ENCODE measurements at places on chromosomes 12 and 14.

- DNase-seq, result no peak
These were observed 22.5 kb upstream of the MIA2 start for GRCh38 chr14:39211109-39211741.

GRCh38 chr12:100799770-100800169, 5.2 kb downstream of the ANO4 start:
- no peak for DNase-seq

DNA sequence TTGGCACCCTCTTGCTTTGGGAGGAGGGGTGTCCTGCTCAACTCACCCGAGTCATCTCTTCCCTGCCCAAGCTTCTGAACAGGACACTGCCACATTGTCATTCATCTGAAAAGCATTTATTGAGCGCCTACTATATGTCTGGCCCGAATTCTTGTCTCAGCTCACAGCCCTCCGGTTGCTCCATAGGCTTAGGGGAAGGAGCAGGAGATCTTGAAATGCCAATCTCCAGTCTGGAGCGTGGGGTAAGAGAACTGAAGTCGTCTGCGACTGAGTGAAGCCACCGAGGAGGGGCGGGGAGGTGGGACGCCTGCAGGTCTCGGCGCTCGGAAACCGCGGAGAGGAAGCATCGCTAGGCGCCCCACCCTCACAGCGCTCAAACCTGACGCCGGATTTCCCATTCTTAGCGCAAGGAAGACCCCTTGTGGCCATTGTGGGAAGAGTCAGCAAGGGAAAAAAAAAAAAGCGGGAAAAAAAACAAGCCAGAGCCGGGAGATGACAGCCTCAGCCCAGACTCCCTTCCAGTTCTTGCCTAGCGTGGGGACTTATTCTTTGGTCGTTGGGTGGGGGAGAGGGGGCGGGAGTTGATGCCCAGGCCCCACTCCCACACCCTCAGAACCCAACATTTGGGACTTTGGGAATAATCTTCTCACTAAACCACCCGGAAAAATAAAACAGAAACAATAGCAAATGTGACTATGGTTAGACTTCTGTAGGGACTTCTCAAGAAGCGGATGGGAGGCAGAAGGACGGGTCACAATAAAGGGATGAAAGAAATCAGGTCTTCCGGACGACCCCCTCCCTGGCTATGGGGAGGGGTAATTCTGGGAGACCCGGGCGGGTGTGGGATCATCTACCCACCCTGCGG, 28.2 kb upstream of the SMUG1 start:
- peak; percentile 79 for DNase-seq

- DNase-seq, result no peak
These were observed 61.8 kb downstream of the PIK3C2G start for GRCh38 chr12:18323159-18323558.

DNA sequence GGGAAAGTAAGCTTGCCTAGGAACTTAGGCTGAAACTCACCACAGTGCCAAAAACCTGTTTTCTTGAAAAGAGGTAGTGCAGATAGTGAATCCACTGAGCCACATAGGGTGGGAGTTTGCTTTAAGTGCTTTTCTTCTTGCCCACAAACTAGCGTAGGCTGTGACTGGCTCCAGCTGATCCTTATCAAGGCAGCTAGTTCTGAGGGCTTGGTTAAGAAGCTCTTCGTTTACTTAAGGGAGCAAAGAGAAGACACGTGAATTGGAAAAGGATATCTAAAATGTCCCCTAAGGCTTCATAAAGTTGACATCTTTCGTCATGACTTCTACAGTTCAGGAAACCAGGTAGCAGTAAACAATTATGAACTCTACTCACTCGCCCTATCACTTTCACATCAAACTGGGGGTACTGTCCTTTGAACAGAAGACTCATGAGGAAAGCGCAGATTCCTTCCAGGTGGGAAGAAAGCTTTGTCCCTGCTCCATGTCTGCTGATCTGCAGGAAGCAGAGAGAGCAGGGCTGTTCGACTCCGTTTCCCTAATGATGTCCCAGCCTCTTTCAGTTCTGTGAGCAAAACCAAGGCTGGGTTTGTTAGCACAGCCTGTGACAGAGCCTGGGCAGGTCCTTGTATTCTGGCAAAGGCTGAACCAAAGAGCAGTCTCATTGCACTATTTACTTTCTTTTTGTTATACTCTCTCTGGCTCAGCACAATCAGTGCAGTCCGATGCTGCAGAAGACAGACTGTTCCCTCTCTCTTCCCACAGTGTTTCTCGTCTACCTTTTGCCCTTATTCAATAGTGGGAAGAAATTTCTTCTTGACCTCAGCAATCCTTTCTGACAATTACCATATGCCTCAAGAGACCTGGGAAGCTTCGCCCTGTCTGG, 93.5 kb upstream of the ETV6 start:
- DNase-seq, result no peak

DNA sequence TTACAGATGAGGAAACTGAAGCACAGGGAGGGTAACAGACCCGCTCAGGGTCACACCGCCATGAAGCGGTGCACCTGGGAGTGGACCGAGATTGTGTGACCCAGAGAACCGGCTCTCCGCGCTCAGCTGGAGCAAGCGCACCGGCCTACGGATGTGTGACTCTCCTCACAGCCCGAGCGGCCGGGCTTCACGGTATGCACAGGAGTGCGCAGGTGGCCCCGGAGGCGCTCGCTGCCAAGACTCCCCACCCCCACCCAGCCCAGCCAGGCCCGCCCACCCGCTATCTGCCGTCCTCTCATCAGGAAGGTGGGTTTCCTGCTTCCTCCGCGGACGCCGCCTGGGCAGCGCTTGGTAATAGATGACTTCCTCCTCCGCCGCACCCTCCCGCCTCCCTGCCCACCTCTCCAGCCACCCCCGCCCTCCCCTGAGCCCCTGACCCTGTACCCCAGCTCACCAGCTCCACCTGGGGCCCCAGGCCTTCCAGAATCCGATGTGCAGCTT, 110.7 kb downstream of the NCOR2 start:
- no peak for DNase-seq

DNA sequence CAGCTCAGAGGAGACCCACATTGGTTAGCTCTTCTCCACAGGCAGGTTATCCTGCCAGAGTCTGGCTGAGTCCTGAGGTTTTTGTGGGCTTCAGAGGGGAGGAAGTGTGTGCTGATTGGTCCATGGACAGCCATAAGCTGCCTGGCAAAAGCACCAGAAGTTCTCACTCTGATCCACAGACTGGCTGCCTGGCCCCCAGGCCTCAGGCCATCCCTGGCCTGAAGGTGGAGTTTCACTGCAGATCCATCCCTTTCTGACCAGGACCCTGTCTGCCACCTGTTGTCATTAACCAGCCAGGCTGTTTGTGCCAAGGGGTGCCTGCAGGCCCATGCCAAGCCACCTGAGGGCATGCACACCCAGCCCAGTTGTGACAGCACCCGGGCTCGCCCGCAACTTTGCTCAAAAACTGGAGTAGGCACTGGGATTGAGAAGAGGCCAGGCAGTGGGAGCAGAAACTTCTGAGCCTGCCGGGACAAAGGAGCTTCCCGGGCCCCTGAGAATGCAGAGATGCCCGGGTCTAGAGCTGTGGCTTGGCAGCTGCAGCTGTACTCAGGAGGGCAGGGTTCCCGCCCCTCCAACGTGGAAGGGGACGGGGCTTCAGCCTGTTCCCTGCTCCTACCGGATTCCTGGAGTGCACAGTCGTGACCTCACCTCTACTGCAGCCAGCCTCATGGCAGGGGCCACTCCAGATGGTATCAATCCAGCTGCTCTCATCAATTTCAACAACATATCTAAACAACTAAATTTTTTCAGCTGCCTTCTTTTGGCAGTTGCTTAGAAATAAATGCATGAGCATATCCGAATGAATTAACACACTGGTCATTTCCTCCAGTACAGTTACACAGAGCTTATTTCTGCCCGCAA, 1277.3 kb downstream of the SLC16A7 start:
- DNase-seq, result no peak

- DNase-seq, result no peak
These were observed 1.9 kb downstream of the MYO1A start for GRCh38 chr12:57047981-57048380.

DNA sequence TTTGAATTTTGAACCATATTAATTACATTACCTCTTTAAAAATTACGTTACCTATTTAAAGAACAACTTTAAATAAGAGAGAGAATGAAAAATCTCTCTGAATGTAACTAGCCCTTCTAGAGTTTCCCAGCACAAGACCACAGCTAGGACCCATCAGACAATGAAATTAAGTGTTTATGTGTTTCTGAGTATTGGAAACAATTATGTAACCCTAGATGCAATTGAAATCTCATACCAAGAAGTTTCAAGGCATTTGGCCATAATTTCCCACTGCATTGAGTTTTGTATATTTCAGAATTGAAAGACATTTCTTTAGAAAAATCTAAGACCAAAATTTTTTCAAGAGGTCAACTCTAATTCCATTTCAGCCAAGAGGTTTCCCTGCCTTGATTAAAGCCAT, 47.1 kb downstream of the SERPINA3 start:
- no peak for DNase-seq

DNA sequence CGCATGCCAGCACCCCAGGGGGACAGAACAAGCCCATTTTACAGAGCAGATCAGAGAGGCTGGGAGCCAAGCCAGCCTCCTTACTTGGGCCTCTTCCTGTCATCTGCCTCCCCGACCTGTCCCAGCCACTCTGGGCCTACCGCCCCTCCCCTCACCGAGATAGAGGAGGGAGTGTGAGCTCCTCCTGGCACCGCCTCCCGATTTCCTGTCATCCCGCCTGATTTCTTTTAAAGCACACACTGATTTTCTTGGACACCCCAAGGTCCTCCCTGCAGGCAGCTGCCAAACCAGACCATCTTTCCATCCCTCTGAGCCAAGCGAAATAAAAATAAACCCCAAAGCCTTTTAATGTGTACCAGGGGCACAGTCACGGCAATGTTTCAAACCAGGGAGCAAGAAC, 108.4 kb downstream of the RFLNA start:
- no peak for DNase-seq

DNA sequence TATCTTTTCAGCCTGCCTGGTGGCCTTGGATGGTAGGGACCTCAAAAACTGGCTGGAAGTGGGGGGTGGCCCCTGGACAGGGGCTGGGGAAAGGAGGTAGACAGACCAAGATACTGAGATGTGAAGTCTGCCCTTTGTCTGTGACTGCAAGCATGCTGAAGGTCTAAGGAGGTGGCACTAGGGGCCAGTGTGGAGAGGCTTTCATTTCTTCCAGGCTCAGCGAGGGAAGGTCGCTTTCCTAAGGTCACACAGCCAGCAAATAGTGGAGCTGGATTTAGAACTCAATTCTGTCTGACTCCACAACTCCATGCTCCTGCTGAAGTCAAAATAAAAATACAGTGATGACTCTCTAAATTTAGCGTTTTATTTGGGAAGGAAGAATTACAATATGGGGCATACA, 11.3 kb upstream of the PLBD2 start:
- no peak for DNase-seq

DNA sequence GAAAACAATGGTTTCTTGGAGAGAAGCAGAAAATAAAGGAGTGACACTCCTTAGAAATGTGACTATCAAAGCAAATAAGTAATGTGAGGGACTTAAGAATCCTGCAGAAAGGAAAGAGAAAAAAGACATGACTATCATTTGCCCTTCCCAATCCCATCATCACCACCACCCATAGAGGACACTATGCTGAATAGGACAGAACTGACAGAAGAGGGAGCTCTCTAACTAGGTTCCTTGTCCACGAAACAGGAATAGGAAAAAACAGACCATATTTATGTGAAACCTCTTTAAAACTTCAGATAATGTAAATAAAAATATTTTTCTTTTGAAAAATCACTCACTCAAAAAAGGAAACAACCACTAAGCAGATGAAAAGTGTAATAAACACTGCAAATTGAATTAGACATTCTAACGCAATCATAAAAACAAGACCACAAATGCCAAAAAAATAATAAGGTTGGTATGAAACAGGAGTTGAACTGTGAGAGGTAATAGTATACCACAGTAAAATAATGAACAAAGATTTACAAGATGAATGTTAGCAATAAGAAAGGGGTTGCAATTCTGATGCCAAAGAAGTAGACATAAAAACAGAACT, 24.1 kb downstream of the KLRD1 start:
- DNase-seq, result no peak

GRCh38 chr12:129961091-129961490, 57.3 kb upstream of the TMEM132D start:
- no peak for DNase-seq

- DNase-seq, result no peak
These were observed 101.4 kb downstream of the PDE3A start for GRCh38 chr12:20469756-20470155.

DNA sequence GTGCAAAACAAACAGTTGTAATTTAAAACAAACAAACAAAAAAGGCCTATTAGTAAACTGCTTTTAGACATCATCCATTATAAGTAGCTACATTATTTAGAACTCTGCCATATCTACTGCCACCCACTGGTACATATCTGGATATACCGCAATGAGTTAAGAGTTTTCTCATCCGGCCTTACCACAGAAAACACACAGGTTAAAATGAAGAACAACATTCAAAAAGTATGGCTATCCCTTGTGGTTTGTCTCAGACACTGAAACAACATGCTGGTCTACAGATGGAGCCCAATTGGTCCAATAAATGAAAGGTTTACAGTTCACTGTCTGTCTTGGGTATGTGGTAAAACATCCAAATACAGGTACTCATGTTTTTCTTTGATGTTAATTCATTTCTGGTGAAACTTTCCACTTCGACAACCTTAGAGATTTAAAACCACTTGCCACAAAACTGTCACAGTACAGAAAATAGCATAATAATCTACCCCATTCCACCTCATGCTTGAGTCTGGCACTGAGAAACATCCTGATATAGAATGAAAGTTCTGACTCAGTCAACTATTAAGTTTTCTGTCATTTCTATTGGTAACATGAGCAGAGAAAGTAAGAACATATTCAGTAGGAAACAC, 354.3 kb downstream of the CEP128 start:
- no peak for DNase-seq

DNA sequence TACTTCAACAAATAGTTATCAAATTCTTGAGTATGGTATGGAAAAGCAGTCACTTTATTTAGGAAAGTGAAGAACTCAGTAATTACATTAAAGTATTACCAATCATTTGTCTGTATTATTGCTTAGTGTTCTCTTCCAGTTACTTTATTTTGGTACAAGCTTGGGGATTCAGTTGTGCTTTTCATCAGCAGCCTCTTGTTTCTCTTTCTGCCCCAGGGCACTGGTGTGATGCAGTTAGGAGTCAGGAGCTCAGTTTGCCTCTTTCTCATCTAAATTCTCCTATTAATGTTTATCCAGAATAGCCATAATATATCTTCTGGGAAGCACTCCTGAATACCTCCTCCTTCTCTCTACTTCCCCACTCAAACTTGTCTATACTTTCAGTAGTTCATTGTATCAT, 25.7 kb downstream of the PMCH start:
- DNase-seq, result no peak

- DNase-seq, result no peak
These were observed 70.2 kb upstream of the SLC38A2 start for GRCh38 chr12:46442738-46443137.

GRCh38 chr12:79549531-79550271, 141.1 kb downstream of the PAWR start:
- DNase-seq, result no peak

- no peak for DNase-seq
These were observed 177.0 kb upstream of the CNTN1 start for GRCh38 chr12:40515041-40515816.

Data from activated CD4-positive, alpha-beta T cell treated with anti-CD3 and anti-CD28 coated beads, Interleukin-2, amount 50 U/mL, for 1 hour (primary cell).